ENCODE measurements at places on chromosomes 1 and 21.
A peak's percentile ranks its signal among the peaks of the same experiment; 100 is the strongest.

DNA sequence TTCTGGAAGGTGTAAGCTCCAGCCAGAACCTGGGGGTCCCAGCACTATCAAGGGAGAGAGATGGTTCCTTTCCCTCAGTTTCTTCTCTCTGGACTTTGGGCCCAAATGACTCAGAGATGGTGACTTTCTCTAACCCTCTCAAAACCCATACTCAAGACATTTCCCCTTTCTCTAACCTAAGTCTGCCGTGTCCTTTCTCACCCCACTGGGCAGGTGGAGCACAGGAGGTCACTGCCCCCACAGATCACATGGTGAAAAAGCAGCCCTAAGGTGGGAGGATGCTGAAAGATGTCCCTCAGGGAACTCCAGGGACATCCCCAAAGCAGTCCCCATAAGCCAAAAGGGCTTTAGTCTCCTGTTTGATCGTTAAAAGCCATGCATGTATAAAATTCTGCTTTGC is 173.7 kb downstream of the HIVEP3 start:
- no peak for DNase-seq

DNA sequence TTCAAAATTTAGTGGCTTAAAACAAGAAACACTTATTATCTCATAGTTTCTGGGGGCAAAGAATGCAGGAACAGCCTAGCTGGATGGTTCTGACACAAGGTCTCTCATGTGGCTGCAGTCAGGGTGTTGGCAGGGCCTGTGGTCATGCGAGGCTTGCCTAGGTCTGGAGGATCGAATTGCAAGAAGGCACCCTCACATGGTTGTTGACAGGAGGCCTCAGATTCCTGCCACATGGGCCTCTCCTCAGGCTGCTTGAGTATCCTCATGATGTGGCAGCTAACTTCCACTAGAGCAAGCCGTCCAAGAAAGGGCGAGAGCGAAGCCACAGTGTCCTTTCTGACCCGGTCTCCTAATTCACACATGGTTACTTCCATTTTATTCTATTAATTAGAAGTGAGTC is 6.2 kb upstream of the NRIP1 start:
- DNase-seq: no peak

DNA sequence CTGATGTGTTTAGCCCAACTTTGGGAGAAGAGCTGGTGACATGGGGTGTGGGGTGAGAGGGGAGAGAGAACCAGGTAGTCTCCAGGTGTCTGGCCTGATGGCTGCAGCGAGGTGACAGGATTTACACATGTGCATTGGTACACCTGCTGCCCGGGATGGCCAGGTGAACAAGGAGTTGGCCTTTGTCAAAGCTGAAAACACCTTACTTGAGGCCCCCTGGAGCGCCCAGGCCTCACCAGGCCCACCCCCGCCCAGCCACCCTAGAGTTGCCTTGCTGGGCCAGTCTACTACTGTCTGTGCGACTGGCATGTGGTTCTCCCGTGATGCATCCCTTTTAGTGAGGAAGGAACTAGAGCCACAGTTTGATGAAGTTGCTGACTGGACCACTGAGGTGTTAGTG is 90.5 kb downstream of the ADARB1 start:
- no peak for DNase-seq

GRCh38 chr1:29134695-29135028 is 11.0 kb upstream of the TMEM200B start:
- no peak for DNase-seq

- DNase-seq: peak; percentile 75
Observed at GRCh38 chr21:25573409-25574206, 33.7 kb downstream of the MRPL39 start.

DNA sequence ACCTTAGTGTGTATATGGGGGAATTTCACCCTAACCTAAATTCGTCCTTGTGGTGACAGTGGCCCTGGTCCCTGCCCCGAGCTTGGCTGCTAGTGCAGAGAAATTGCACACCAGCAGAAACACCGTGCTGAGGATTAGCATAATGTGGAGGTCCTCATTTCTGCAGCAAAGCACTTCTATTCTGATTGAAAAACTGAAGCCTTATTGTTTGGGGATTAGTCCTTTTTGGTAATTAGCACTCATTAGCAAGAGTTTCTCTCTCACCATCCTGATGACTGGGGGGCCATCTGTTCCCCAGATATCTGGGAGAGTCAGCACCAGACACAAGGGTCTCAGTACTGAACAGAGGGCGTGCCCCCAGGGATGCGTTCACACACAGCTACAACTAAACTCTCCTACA is 55.2 kb downstream of the AJAP1 start:
- no peak for DNase-seq

- no peak for DNase-seq
Observed at GRCh38 chr1:204478172-204478899, 16.3 kb downstream of the PIK3C2B start.

- no peak for DNase-seq
Observed at GRCh38 chr1:18948048-18948912, 8.2 kb downstream of the IFFO2 start.

DNA sequence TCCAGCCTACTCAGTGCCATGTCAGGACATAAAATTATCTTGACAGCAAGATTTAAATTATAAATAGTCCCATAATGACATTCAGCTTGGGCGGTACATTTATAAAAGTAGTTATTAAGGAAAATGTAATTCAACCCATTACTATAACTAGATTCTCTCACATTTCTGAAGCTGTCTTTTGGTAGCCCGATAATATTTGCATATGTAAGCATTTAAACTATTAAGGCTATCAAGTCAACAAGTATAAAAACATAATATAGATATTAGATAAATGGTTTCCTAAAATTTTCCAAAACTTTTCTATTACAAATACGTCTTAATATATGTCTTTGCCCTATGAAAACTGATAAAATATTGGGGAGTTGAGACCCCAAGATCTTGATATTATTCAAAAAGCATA is 21.6 kb upstream of the GPR52 start:
- no peak for DNase-seq

GRCh38 chr1:15262003-15262377 is 15.0 kb downstream of the FHAD1 start:
- DNase-seq: no peak

- no peak for DNase-seq
Observed at GRCh38 chr1:64678366-64678765, 66.5 kb upstream of the RAVER2 start.

- DNase-seq: peak; percentile 91
Observed at GRCh38 chr1:153749408-153750005, 21.7 kb downstream of the INTS3 start.

DNA sequence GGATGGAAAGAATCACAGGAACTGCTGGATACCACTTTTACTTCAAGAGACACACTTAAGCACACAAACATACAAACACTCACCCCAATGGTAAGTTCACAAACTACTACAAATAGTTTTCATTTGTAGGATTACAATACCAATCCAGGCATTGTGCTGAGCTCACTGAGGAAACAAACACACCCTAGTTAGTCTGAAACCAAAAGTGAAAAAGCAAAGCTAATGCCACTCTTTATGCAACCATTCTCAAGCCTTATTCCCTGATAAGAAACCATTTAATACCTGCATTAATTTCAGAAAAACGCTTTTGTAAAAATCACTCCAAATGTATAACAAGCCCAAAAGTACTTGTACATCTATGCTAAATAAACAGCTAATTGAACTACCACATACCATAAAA is 38.3 kb downstream of the RNF115 start:
- DNase-seq: no peak

- DNase-seq: peak; percentile 13
Observed at GRCh38 chr1:53524428-53525375, 65.5 kb downstream of the DMRTB1 start.

GRCh38 chr21:15140321-15141019 is 75.7 kb upstream of the NRIP1 start:
- peak; percentile 8 for DNase-seq

DNA sequence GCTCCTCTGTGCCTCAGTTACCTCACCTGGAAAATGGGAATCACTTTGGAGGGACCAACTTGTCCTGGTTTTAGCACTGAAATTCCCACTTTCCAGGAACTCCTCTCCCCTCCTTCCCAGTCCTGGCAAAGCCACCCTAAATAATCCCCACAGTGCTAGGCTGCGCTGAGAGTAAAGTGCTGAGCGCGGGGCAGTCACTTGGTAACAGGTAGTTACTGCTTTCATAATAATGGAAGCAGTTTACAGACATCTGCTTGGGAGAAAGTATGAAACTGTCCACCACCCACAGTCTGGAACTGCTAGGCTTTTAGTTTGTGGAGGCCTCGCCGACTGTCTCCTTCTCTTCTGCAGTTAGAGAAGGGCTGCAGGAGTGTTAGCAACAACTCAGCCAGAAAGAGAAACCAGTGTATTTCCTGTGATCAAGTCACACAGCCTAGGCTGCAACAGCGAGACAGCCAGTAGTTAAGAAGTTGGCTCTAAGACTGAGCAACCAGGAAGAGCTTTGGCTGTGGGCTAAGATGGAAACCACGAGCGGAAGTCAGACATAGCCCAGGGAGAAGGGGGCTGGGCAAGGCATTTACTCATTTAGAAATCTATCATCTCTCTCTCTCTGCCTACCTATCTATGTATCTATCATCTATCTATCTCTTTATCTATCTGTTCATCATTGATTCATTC is 30.8 kb upstream of the ABCG1 start:
- peak; percentile 69 for DNase-seq

GRCh38 chr21:34971656-34972055 is 77.4 kb downstream of the RUNX1 start:
- no peak for DNase-seq

DNA sequence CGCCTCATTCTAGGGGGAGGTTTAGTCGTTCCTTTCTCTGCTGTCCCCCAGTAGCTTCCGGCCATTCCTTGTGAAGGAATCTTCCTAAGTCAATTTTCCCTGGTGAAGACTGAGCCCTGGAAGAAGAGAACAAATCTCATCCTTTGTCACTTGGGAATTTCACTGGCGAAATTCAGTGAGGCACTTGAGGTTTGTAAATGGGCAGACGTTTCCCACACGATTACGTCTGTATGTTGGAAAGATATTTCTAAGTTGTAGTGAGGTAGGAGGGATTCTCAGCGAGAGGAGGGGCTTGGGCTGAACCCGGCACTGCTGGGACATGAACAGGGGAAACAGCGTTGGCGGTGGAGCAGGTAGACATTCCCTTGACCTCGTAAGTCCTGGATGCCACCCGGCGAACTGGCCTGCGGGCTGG is 47.2 kb downstream of the GALNT2 start:
- no peak for DNase-seq

DNA sequence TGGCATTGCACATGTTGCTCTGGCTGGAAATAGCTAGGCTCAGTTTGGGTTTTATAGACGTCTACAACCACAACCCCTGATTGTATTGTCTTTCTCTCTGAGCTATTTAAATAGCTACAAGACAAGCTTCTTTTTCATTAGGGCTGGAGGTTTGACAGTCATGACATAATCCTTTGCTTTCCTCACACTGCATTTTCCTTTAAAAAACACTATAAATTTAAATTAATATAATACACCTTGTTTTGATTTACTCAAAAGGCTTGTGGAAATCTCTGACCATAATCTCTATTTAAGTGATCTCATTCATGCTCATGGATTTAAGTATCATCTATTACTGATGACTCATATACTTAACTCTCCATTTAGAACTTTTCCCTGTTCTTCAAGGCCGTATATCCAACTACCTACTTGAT is 50.4 kb upstream of the PTGFR start:
- DNase-seq: no peak

- DNase-seq: no peak
Observed at GRCh38 chr1:101444381-101444780, 207.6 kb downstream of the S1PR1 start.

DNA sequence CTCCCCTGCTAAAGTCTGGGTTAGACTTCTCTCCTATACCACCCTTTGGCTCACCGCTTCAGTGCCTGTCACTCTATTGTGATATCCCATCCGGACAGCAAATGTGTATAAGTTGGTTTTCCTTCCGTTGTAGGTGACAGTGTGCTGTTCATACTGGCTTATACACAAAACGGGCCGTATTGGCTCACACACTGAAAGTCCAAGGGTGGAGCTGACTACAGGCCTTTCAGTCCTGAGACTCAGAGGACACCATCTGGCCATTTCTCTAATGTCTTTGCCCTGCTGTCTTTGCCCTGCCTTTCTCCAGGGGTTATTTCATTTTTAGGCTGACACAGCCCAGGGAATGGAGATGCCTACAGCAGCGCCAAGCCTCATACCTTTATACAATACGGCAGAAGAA is 90.7 kb downstream of the URB2 start:
- DNase-seq: no peak

DNA sequence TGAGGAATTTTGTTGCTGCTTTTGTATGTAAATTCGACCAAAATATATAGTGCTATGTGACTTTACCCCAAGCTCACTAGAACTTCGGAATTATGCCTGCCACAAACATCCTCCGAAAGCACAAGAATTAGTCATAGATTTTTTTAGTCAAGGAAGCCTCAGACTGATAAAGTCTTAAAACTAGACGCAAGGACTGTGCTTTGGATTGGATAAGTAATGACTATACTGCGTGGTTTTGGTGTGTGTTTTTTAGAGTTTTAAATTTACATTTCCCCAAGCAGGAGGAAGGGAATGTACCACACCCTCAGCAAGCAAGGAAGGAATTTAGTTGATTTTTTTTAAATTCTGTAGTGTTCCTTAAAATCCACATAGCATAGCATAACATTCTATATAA is 10.3 kb downstream of the WLS start:
- DNase-seq: no peak

- DNase-seq: no peak
Observed at GRCh38 chr1:156157506-156157905, 4.1 kb downstream of the SEMA4A start.

- no peak for DNase-seq
Observed at GRCh38 chr1:75129983-75130789, 4.0 kb upstream of the LHX8 start.

GRCh38 chr1:196593955-196594354 is 14.3 kb downstream of the KCNT2 start:
- DNase-seq: no peak

DNA sequence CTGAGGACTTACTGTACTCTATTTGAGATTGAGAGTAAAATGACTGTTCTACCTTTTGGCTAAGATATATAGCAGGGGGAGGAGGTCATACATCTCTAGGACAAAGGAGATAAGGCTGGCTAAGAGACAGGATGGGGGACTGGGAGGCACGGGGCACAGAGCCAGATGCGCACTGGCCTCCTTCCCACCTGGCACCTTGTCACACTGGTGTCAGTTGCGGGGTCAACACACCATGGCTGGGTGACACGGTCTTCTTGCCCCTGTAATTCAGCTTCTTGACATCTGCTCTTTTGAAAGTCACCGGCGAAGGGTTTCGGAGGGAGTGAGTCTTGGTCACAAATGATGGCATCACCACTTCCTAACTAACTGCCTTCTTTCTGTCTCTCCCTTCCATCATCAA is 177.3 kb downstream of the ZSCAN20 start:
- DNase-seq: no peak

GRCh38 chr1:153262070-153262366 is 2.5 kb downstream of the LORICRIN start:
- no peak for DNase-seq

- DNase-seq: no peak
Observed at GRCh38 chr1:24235921-24236788, 49.1 kb upstream of the IFNLR1 start.

DNA sequence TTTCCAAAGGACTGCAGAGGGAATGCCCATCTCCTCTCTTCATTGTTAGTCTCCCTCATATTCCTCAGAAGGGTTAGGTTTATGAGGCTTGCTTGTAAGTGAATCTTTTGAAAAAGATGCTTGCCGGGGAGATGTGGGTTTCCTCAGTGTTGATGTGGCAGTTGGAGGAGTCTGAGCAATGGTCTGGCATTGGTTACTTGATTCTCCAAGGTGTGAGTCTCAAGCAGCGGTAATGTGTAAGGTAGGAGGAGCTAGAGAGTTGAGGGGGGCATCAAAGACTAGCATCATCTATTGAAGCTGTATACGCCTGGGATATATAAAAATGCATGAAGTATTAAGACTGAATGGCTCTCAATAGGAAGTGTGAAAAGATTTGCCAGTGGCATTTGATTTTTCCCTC is 21.5 kb downstream of the KHDRBS1 start:
- DNase-seq: no peak

GRCh38 chr1:193727850-193728249 is 541.4 kb upstream of the B3GALT2 start:
- DNase-seq: no peak

Data from Ammon's horn (tissue), 1 donor.